ENCODE measurements at places on chromosomes 11 and 22. TPM values are rescaled to one million over a fixed set of nuclear protein-coding genes. Genes with fewer than 3 reads are reported as not detected.

The KRTAP5-11 gene
- total RNA-seq = not detected

The BATF2 gene
- total RNA-seq = not detected

The TMPRSS4 gene
- total RNA-seq = 1.7 TPM

- DNase-seq = no peak
Measured at GRCh38 chr11:86421946-86422345, 47.3 kb downstream of the CCDC81 start.

DNA sequence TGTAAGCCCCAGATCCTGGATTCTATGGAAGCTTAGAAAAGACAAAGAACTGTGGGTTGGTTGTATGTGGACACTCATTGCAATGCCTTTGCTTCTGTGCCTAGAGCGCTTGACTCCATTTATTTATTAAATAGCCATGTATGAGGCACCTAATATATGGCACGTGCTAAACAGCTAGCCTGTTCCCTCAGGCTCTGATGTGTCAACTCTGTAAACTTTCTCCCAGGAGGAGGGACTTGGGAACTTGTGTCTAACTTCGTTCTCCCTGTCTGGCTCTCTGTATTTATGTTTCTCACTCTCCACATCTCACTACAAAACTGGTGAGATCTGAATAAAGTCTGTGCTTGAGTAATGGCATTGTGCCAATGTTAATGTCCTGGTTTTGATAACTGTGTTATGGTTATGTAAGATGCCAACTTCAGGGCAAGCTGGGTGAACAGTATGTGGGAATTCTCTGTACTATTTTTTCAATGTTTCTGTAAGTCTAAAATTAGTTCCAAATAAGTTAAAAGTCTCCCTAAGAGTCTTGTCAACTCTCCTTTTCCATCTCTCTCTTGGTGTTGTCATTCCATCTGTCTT is 34.1 kb upstream of the ZBTB16 start:
- no peak for DNase-seq

DNA sequence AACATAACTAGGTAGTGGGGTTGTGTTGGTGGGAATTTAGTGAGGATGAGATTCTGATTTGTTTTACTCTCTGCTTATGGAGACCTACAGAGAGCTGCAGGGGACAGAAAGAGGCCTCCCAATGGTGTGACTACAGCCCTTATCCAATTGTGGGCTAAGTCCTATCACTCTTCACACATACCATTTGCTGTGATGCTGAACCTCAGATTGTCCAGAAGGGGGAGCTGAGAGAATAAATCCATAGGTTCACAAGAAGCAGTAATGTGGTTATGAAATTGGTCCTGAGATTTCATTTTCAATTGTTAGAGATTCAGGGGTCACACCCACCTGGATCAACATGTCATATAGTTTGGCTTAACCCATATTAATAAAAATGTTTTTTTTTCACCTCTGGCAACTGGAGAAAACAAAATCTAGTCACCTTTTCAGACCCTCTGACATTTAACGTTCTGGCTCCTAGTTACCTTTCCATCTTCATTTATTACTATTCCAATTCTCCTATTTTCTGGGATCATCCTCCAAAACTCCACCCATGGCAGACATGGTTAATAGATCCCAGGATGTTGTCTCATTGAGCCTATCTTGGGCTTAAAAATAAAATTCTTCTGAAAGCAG is 53.3 kb upstream of the PTPN5 start:
- DNase-seq = peak; percentile 67

The MAPK8IP2 gene
- total RNA-seq = 1.2 TPM

DNA sequence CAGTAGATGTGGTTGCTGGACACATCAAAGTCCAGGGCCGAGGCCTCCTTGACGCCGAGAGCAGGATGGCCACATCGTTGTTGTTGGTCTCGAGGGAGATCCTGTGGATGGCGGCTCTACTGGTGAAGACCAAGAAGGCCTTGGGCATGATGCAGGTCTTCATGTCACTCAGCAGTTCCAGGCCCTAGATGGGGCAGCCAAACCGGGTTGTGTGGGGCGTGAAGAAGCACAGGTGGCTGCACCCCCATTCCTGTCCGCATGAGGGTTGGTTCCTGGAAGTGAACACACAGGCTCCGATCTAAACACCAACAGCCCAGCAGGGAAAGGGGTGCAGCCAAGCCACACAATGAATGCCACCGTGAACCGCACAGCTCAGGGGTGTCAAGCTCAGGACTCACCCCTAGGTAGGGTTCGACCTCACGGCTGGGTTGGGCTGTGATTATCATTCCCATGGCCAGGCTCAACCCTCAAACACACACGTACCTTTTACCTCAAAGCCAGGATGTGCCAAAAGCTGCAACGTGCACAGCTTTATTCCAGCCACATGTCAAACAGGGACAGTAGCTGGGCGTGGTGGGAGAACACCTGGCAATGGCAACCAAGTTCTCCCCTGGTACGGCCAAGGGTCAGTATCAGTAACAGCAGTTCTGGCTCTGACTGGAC is 132.3 kb downstream of the CRYBB2 start:
- no peak for DNase-seq

- no peak for DNase-seq
Measured at GRCh38 chr11:122030286-122030685, 85.7 kb downstream of the BLID start.

DNA sequence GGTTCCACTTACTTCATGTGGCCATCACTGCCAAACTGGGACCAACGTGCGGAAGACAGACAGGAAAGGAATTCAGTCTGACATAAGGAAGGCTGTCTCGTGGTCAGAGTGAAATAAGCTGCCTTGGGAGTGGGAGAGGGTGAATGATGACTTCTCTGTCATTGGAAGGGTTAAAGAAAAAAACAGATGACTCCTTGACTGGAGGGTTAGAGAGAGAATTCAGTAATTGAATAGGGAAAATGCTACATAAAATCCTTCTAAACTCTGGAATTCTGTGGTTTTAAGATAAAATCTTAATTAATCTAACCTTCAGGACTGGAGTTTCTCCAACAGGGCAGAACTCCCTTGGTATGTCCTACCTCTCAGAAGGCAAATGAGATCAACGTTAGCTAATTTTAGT is 33.8 kb downstream of the RAB30 start:
- no peak for DNase-seq

GRCh38 chr11:29844701-29845379 is 172.0 kb downstream of the KCNA4 start:
- no peak for DNase-seq

GRCh38 chr22:25853501-25854284 is 111.7 kb downstream of the MYO18B start:
- peak; percentile 1 for DNase-seq

The ARL14EP gene
- 10.7 TPM for total RNA-seq

GRCh38 chr11:116185551-116185950 is 587.2 kb downstream of the BUD13 start:
- DNase-seq = no peak

The ANKK1 gene
- not detected for total RNA-seq
